MCF 10A (cell line): ENCODE measurements at places on chromosomes 2 and 18.
A peak's percentile ranks its signal among the peaks of the same experiment; 100 is the strongest.

- DNase-seq = no peak
- H3K36me3 ChIP-seq = no peaks in the 10 kb centered on the region
- H3K27ac ChIP-seq = no peak overlapping the region
- H3K4me1 ChIP-seq = peaks cover 5% of the 10 kb centered on the region
- H3K4me3 ChIP-seq = no peak overlapping the region
These were observed 87.1 kb downstream of the BCL2L11 start for GRCh38 chr2:111207851-111208250.

DNA sequence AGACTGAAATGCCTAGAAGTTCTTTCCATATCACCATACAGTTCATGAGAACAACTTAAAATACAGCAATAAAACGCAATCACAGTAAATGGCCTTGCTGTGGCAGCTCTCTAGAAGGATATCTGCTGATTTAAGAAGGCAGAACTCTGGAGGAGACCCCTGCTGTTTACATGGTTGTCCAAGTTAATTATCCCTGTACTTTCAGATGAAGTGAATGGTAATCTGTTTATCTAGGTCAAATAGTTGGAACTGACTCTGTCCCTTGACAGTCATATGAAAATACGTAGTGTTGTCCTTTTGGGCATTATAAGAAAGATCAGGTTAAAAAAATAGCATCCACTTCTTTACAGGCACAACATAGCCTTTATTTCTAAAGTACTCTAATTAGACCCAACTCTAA is 115.6 kb downstream of the COLEC12 start:
- DNase-seq = no peak
- H3K4me1 ChIP-seq = no peaks in the 10 kb centered on the region
- H3K4me3 ChIP-seq = no peak overlapping the region
- H3K27ac ChIP-seq = no peak overlapping the region
- H3K36me3 ChIP-seq = no peaks in the 10 kb centered on the region
- H3K27me3 ChIP-seq = no peaks in the 10 kb centered on the region

GRCh38 chr2:52402128-52402527 is 1365.5 kb upstream of the CHAC2 start:
- no peaks in the 10 kb centered on the region for H3K27me3 ChIP-seq
- no peak for DNase-seq
- H3K36me3 ChIP-seq = no peaks in the 10 kb centered on the region
- H3K4me3 ChIP-seq = no peak overlapping the region
- H3K4me1 ChIP-seq = no peaks in the 10 kb centered on the region
- H3K27ac ChIP-seq = no peak overlapping the region

DNA sequence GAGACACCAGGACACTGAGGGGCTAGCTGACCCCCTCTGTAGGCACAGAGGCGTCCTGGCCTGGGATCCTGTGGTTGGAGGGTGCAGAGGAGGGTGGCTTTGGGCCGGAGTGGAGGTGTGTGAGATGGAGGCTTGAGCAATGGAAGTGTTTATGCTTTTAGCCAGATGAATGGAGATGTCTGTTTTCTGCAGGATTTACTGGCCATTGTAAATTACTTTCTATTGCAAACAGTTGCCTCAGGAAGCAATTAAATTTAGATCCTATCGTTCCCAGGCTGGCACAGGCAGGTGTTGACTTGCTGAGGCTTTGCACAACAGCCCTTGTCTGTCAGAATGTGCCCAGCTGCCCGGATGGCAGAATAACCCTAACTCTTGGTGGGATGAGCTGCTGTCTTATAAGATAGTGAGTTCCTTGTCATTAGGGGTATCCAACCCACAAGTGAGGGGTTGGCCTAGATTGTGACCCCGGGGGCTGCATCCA is 1.8 kb upstream of the ARID5A start:
- H3K27me3 ChIP-seq = peaks cover 6% of the 10 kb centered on the region
- DNase-seq = peak; percentile 84
- H3K4me3 ChIP-seq = no peak overlapping the region

DNA sequence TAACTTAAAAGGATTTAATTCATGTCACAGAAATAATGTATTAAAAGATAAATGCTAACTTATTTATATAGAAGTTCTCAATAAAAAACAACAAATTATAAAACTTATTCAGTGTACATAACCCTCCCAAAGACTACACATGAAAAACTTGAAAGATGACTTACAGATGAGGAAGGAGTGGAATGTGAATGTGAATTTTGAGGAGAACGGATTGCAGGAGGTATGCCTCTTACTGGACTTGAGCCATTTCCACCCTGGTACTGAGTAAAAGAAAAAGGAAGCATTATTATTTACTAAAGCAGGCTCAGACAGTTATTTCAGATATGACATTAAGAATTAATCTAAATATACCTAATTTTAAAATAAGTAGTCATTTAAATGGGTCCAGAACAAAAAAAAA is 104.4 kb downstream of the TLK1 start:
- H3K36me3 ChIP-seq = peaks cover 25% of the 10 kb centered on the region
- DNase-seq = no peak
- H3K4me1 ChIP-seq = no peaks in the 10 kb centered on the region
- H3K27ac ChIP-seq = no peak overlapping the region
- no peak overlapping the region for H3K4me3 ChIP-seq
- no peaks in the 10 kb centered on the region for H3K27me3 ChIP-seq

DNA sequence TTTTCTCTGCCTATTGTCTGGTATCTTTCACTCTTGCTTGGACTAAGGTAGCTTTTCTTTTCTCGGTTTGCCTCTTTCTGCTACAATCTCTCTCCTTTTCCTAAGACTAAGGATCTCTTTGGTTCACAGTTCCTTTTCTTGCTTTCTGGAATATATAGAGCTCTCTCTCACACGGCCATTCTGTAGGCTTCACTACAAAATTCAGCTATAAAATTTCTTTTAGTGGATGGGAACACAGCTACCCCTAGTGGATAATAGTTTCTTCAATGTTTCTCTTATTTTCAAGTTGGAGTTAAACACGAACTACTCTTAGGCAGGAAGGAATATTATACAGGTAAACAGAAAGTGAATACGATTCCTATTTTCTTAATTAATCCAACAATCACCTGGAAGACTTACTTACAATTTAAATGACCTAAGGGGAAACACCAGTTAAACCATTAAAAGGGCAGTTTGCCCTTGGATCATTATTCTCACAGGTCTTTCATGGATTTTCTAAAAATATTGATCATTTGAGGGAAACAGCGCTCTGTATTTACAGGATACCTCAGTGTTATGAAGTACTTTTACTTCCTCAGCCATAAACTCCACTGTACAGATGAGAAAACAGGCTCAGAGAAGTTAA is 140.5 kb downstream of the LRP2 start:
- H3K4me3 ChIP-seq = no peak overlapping the region
- H3K4me1 ChIP-seq = no peaks in the 10 kb centered on the region
- peak; percentile 42 for DNase-seq
- H3K36me3 ChIP-seq = no peaks in the 10 kb centered on the region
- H3K27me3 ChIP-seq = no peaks in the 10 kb centered on the region

DNA sequence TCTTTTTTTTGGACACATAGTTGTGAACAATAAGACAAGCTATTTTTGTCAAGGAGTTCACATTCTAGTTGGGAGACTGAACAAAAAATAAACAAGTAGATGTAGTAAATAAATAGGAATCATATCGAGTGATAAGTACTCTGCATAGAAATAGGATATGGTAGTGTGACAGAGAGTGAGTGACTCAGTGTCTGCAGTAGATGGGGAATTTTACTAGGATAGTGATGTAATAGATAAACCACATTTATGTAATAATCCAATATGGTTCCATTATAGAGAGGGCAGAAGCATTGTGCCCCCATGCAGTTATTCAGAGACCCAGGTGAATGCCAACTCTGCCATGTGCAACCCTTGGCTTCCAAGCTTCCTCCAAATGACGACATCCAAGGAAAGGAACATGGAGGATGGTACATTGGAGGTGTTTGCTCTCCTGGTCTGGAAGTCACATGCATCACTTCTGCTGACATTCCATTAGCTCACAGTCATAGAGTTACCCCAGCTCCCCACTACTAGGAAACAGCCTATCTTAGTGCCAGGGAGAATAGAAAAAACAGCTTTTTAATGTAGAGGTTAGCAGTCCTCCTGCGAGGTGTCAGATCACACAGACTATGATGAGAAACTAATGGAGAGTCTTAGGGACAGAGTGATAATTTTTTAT is 595.4 kb downstream of the NYAP2 start:
- H3K36me3 ChIP-seq = no peaks in the 10 kb centered on the region
- H3K4me3 ChIP-seq = no peak overlapping the region
- H3K27ac ChIP-seq = no peak overlapping the region
- H3K4me1 ChIP-seq = peaks cover 7% of the 10 kb centered on the region
- H3K27me3 ChIP-seq = no peaks in the 10 kb centered on the region
- peak; percentile 13 for DNase-seq
